Esophagus muscularis mucosa (tissue), 4 donors: ENCODE measurements at places on chromosomes 4 and X.

- no peak for DNase-seq
These were observed 61.9 kb downstream of the PRSS12 start for GRCh38 chr4:118290951-118291350.

- DNase-seq = no peak
These were observed 38.2 kb downstream of the DMP1 start for GRCh38 chr4:87688316-87688715.

- no peak for DNase-seq
These were observed 47.9 kb downstream of the TET2 start for GRCh38 chr4:105194328-105195231.

- DNase-seq = no peak
These were observed 19.8 kb upstream of the SGMS2 start for GRCh38 chr4:107804956-107805355.

- DNase-seq = no peak
These were observed 110.0 kb upstream of the EDNRA start for GRCh38 chr4:147370881-147371280.

DNA sequence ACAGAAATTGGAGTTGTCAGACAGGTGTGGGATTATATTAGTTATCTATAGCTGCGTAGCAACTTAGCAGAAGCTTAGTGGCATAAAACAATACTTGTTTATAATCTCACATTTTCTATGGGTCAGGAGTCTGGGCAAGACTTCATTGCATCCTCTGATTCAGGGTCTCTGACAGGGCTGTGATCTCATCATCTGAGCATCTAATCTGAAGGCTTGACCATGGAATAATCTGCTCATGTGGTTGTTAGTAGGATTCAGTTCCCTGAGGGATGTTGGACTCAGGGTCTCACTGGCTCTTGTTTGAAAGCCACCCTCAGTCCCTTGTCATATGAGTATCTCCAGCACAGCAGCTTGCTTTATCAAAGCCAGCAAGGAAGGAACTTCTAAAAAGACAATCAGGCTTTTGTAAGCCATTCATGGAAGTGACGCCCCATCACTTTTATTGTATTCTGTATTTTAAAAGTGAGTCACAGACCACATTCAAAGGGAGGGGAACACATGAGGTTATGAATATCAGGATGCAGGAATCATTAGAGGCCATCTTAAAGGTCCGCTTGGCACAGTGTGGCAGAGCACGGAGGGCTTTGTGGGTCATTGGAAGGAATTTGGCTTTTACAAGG, 37.2 kb upstream of the FAM9B start:
- no peak for DNase-seq

- peak; percentile 34 for DNase-seq
These were observed 174.0 kb upstream of the GATB start for GRCh38 chr4:151934766-151935165.

- DNase-seq = no peak
These were observed 340.1 kb upstream of the NR3C2 start for GRCh38 chr4:148782284-148782683.

DNA sequence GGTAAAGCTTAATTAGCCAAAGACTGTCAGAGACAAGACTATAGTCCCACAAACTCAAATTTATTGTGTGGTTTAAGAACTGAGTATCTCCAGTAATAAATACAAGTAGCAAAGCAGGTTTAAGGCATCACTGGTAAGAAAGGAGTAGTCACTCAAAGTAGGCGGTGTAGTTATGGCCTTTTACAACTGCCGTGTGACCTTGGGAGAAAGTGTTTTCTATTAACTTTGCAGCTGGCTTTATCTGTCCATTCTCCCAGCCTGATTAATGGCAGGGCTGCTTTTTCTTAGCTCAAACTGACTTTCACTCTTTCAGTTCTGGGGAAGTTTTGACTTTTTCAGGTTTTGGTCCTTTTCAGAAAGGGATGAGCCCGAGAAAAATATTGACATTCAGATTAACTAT, 7.4 kb upstream of the PAK3 start:
- DNase-seq = no peak

DNA sequence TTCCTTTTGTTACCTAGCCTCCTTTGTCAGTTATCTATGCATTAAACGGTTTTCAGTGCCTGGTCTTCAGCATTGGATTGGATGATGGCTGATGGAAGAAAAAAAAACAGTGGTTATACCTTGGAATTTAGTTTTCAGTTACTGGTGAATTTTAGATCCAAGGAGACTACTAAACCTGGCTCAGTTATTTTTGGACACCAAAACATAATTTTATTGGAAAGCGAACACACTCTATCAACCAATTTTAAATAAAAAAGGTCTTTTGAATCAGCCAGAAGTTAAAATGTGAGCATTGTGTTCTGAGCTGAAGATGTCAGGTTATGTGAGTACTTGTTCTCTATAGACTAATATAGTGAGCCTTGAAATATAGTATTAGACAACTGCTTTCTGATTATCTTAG, 32.1 kb downstream of the FGF2 start:
- no peak for DNase-seq

GRCh38 chrX:154352012-154352401, 22.4 kb downstream of the FLNA start:
- no peak for DNase-seq

GRCh38 chr4:11615601-11616000, 186.9 kb upstream of the HS3ST1 start:
- no peak for DNase-seq

GRCh38 chr4:126058596-126058995, 743.8 kb downstream of the FAT4 start:
- DNase-seq = no peak

GRCh38 chr4:1346781-1347409, at the start of gene UVSSA:
UVSSA (plus strand) TSS chr4:1347208; CDS start chr4:1348092, 884 bp downstream.
- DNase-seq = peak; percentile 100

GRCh38 chr4:153418558-153418957, 47.6 kb upstream of the TMEM131L start:
- DNase-seq = no peak

DNA sequence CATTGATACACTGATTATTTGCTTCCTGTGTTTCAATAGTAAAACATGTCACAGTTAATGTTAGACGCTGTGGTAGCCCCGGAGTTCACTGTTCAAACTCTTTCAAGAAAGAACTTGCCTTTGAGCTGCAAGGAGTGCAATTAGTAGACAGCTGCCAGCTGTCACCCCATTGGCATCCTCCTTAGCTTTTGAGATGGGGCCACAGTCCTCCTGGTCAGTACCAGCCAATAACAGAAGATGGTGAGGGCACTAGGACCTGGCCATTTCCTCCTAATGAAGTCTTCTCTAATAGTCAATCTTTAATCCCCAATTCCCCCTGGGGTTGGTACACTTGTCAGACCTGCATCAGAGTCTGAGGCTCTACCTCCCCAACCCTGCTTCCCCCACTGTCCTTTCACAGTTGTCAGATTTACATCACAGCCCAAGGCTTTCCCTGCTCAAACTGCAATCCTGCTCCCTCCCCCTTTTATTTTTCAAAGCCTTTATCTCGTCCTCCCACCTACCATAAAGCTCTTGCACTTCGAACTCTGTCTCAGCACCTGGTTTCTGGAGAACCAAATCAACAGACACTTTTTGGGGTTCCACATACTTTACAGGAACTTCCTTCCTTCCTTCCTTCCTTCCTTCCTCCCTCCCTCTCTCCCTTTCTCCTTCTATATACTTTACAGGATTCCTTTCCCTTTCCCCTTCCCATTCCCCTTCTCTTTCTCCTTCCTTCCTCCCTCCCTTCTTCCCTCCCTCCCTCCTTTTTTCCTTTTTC, 182.0 kb downstream of the RASL11B start:
- no peak for DNase-seq

GRCh38 chr4:176845636-176846035, 52.9 kb upstream of the VEGFC start:
- DNase-seq = no peak

DNA sequence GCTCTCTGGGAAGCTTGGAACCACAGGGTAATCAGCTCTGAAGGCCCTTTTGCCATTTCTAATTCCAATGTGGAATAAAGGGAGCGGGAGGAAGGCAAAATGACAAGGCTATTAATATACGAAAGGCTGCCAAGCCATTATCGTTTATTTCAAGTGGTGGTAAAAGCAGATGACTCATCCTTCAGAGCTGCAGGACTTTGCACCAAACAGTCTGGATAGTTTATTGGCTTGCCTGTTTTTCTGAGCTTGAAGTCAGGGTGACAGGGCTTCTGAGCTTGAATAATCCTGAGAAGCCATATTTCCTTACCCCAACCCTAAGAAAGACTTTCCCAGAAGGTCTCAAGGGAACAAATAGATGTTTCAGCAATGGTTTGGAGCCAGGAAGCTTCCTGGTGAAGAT, 7.7 kb upstream of the GABRE start:
- DNase-seq = no peak

DNA sequence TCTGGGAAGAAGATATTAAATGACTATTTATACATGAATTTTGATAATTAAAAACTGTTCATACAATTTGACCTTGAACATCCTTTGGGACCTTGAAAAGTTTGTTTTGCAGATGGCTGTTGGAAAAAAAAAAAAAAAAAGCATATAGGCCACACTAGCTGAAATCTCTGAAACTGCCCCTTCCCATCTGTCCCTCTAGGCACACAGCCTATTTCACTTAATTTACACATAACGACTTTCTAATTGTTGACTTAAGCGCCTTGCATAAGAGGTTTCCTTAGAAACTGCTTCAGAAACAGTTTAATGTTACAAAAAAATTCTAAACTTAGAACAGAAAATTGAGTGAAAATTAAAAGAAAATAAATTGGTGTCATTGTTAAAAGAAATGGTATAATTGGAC, 131.0 kb downstream of the COX18 start:
- no peak for DNase-seq

DNA sequence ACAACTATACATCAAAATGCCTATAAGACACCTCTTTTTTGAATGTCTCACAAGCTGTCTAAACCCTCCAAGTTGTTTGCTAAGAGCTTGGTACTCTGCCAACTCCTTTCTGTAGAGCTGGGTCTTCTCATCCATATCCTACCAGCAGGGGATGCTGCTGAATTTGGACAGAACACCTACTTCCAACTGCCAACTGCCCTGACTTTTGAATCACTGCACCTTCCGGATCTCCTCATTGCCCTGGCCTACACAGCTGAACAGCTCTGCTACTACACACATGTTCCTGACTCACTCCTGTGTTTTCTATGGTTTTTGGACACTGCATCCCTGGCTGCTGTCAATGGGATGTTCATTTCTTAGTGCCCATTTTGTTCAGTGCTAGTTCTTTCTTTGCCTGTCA, 18.7 kb downstream of the FAM184B start:
- DNase-seq = no peak

DNA sequence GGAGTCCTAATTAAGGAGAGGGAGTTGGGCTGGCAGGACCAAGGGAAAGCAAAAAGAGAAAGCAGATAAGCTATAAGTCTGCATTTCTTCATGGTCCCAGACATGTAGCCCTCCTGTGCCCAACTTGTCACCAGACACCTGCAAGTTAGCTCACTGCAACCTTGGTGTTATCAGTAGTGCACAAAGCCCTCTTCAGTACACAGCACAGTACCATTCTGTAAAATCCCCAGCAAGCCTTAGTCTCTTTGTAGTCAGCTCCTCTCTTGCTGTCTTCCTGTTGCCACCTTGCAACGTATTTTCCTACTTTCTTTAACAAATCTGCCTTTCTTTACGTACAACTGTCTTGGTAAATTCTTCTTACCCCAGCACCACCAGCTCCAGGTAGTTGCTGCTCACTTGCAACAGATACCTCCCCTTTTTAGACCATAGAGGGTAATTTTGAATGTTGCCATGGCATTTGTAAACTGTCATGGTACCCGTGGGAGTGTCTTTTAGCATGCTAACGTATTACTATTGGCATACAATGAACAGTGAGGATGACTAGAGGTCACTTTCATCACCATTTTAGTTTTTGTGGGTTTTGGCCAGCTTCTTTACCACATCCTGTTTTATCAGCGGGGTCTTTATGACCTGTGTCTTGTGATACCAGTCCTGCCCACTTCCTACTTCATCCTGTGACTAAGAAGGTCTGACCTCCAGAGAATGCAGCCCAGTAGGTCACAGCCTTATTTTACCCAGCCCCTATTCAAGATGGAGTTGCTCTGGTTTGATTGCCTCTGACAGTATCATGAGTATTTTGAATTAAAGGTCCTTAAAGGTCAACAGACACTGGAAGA, 28.3 kb upstream of the AP1S2 start:
- DNase-seq = no peak

GRCh38 chrX:46485897-46486296, 59.3 kb downstream of the ZNF674 start:
- DNase-seq = no peak

DNA sequence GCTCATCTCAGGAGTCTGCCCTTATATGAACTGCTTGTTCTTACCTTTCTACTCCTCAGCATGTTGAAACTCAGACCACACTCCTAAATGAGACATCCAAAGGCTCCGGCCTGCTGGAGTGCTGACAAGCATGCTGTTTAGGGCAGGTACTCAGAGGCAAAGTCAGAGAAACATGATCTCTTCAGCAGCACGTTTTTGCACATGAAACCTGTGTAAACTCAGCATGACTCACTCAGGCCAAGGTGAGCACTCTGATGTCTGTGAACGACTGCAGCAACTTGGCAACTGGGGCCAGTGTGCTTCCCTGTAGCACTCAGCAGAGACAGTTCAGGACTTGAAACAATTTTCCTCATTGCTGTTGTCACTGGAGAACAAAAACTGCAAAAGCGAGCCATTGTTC, 109.6 kb downstream of the PACRGL start:
- DNase-seq = no peak

DNA sequence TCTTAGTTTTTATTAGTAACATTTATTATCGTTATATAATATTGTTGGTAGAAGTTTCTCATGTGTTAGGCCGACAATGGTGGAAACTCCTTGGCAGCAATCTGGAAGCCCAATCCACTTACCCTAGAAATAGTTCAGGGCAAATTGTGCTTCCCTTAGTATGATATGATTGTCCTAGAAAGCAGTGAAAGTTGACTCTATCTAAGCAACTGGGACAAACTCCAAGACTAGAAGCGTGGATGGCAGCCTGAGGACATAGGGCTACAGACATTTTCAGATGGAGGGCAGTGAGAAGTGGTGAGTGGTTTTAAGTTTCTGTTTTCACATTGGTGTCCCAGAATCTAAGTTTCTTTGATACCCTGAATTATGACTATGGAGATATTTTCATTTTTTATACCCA, 63.3 kb upstream of the TRPC3 start:
- no peak for DNase-seq

DNA sequence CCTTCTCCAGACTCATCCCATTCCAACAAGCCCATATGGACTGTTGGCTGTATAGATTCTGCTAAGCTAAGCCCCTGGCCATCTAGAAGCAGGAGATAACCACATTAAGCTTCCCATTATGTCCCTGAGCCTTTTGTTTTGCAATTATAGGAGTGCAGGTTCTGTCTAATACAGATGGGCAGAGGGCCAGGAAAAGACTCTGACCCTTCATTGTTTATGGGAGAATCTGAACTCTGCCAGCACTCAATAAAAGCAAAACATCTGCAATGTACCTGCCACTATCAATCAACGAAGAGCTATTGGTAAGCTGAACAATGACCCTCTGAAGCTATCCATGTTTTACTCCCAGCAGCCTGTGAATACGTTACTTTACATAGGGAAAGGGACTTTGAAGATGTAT, 207.3 kb upstream of the CLNK start:
- no peak for DNase-seq
